ENCODE measurements at places on chromosomes 3 and 15.
A peak's percentile ranks its signal among the peaks of the same experiment; 100 is the strongest.

DNA sequence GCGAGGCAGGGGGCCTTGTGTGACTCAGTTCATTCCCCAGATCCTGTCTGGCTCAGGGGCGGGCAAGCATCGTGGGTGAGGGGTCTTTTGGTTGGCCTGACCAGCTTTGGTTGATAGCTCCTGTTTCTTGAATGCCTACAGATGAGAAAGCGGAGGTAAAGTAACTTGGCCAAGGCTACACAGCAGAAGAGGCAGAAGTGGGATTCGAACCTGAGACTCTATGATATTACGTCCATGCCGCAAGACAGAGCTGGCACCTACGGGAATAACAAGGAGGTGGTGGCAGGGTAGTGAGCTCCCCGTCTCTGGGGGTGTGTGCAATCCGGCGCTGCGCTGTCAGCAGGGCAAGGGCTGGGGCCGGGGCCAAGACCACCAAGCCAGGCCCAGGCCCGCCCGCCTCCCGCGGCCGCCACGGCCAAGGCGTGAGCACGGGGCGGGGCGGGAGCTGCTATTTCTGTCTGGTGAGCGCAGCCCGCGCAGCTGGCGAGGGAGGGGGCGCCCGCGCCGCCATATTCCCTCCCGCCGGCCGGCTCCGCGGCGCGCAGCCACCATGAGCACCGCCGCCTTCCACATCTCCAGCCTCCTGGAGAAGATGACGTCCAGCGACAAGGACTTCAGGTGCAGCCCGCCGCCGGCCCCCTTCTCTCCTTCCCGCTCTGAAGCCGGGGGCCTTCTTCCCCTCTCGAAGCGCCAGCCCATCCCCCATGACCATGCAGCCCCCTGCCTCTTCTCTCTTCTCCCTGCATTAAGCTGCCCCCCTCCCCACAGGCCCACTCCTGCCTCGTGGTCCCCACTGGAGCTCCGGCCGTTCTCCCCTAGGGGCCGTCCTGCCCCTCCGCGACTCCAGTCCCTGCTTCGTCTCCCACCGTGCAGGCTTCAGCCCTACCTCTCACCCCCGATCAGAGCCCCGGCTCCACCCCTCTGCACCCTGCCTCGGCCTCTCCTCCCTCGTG lies at the start of gene CAND2:
TSS of gene CAND2 (plus strand) at position 510 of the 953 bp plus-strand sequence. CDS start at position 551, 41 bp downstream.
- peak; percentile 5 for DNase-seq

GRCh38 chr3:158712443-158712842 lies 19.8 kb downstream of the RARRES1 start:
- DNase-seq = no peak

DNA sequence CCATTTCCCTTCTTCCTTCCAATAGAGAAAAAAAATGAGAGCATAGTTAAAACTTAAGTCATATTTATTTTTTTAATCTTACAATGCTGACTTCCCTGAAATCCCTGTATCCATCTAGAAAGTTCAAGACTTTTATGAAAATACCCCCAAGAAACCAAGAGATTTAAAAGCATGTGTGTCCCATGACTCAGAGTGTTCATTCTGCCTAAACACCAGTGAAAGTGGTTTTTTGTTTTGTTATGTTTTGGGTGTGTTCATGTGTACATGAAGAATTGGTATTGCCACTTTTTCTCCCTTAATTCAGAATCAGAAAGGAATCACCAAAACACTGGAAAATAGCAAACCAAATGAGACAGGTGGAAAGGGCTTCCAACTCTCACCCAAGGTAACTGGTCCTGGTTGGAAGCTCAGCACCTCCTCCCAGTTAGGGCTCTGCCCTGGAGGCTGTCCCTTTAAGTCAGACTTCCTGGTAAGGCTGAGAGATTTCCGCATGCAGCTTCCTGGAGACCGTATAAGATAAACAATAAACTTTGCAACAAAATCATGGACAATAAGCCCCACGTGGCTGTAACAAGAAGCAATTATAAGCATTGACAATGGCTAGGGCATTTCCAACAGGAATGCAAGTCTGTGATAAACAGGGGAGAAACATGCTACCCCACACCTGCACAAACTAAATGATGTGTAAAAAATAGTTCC lies 121.9 kb upstream of the ARHGEF3 start:
- peak; percentile 38 for DNase-seq

- peak; percentile 36 for DNase-seq
These were observed 28.1 kb upstream of the INSYN1 start for GRCh38 chr15:73781038-73781925.

- no peak for DNase-seq
These were observed 325.2 kb upstream of the CTNNB1 start for GRCh38 chr3:40873934-40874699.

- no peak for DNase-seq
These were observed 98.3 kb upstream of the SLC6A11 start for GRCh38 chr3:10717756-10718155.

- DNase-seq = no peak
These were observed 129.3 kb downstream of the IQCH start for GRCh38 chr15:67383899-67384298.

GRCh38 chr15:80241508-80241907 lies 10.5 kb downstream of the CTXND1 start:
- no peak for DNase-seq

DNA sequence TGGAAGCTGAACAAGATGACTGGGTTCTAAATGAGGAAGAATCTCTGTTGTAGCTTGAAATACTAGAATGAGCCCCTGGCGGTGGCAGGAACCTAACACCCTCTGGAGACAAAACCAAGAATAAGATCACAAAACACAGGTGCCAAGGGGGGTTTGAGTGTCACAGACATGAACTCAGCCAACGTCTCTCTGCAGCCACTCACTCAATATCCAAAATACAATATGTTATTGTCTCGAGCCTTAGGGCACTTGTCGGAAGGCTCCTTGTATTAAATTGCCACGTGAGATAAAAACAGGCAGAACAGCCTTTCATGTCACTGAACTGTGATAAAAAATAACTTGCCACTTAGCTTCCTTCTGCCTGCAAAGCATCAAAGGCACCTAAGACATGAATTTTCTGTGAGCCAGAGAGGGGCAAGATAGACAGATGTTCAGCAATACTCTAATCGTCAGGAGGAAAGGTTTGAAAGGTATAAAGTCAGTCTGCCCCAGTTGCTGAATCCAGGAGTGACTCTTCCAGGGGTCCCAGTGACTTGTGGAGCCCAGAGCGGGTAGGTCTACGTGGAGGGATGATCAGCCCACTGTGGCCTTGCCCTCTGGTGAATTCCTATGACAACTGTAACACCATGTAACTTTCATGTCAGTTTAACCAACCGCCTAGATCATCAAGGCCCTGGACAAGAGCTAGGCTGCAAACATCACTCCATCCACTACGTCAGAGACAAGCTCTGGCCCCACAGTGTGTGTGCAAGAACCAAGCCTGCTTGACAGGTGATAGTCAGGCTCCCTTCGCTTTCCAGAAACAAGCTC lies 165.2 kb downstream of the OSBPL10 start:
- DNase-seq = no peak

- no peak for DNase-seq
These were observed 108.8 kb downstream of the IL12A start for GRCh38 chr3:160097478-160097877.

GRCh38 chr3:142947799-142948575 lies 15.5 kb downstream of the PAQR9 start:
- peak; percentile 19 for DNase-seq

DNA sequence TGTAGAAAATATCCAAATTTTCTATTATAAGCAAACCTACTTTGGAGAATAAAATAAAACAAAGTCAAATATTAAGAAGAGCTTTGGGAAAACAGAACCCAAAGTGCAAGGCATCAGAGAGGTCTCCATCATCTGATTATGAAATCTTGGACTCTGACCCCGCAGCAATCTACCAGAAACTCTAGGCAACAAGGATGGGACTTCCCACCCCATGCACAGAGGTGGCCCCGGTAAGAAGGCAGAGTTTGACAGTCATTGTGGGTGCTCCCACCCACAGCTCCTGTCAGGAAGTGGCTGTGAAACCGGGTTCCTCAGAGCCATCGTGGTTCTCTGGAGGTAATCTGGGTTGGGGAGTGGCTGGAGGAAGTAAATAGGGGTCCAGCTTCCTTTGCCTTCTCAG lies 37.0 kb upstream of the TJP1 start:
- DNase-seq = no peak

GRCh38 chr15:43093026-43093425 lies 12.8 kb downstream of the UBR1 start:
- no peak for DNase-seq

DNA sequence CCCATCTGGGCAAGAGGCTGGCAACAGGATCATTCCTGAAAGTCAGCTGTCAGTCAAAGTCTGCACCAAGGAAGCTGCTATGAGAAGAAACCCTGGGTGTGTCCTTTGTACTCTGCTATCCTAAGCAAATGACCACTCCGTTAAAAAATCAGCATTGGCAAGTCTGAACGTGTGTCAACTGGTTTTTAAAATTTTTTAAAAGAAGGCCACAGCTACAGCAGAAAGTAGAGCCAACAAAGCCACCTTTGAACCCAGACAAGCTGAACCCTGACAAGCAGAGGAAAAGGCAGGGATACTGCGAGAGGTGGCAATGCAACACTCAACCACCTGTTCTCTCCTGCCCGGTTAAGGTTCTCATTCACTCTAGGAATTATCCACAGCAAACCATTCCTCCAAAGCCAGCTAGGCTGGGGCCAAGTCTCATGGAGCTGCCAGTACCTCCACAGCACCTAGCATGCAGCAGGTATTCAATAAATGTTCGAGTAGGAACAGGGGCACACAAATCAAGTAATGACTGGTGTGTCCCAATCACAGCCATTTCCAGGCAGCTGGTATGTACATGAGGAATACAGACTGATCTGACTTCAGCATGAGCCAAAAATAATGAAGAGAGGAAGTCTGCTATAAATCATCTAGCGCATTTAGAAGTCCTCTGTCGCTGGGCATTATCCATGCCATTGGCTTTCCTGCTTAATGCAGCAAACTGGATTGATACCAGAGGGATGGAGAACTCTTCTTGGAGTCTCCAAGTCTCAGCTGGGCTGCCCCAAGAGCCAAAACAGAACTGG lies 76.0 kb downstream of the ADCY5 start:
- DNase-seq = no peak

- DNase-seq = no peak
These were observed 41.9 kb downstream of the NMD3 start for GRCh38 chr3:161263057-161263456.

Data from RWPE1 (cell line).